Esophagus mucosa (tissue), 1 donor: ENCODE measurements at places on chromosomes 7 and 10. TPM values are rescaled to one million over a fixed set of nuclear protein-coding genes. Genes with fewer than 3 reads are reported as not detected.

DNA sequence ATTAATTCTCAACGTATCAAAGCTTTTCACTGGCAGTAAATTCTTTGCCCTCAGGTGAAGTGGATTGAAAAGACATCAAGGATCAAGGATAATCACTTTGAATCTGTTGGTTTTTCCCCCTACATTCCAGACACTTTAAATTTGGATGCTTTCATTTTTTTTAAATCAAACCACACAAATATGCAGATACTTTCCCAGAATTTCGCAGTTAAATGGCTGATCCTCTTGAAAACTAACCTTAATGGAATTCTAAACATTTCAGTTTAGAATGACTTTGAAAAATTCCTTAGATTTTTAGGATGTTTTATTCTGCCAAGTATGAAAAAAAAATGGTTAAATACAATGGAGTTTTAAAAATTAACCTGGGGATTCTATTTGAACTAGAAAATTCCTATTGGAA lies 325.9 kb downstream of the GFRA1 start:
- ATAC-seq: no peak

DNA sequence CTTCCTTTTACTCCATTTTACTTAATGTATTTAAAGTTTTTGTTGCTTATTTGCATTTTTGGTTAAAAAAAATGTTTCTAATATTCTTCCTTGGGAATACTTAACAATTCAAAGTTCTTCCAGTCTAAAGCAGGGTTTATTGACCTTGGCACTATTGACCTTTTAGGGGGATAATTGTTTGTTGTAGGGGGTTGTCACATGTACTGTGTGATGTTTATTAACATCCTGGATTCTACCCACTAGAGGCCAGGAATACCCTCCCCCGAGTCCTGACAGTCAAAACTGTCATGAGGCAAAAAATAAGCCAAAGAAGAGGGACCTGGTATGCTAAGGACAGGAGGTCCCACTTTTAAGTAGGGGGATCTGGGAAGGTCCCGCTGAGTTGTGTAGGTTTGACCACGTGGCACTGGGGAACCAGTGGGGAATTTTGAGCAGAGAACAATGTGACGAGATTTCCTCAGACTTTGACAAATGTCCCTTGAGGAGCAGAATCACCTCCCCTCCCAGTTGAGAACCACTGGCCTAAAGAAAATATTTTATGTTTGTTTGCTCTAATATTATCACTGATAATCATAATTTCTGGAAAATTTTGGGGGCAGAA lies 178.3 kb upstream of the PRR15 start:
- no peak for ATAC-seq

- ATAC-seq: peak; percentile 91
Measured at GRCh38 chr10:73110345-73110849, at the start of gene NUDT13. TSS of gene NUDT13 (plus strand) at chr10:73110455. CDS start at chr10:73114366, 3,911 bp downstream.

DNA sequence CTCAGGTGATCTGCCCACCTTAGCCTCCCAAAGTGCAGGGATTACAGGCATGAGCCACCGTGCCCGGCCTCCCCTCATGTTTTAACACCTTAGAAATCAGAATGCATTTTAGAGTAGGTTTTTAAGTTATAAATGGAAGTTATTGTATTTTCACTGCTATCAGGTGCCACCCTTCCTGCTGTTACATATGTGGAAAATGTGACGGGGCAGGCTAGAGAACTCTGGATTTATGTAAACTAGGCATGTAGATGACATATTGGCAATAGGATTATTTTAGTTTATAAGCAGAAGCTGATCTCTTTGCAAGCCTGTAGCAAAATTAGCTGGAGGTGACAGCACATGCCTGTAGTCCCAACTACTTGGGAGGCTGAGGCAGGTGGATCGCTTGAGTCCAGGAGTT lies 2.1 kb downstream of the CASP2 start:
- no peak for ATAC-seq

DNA sequence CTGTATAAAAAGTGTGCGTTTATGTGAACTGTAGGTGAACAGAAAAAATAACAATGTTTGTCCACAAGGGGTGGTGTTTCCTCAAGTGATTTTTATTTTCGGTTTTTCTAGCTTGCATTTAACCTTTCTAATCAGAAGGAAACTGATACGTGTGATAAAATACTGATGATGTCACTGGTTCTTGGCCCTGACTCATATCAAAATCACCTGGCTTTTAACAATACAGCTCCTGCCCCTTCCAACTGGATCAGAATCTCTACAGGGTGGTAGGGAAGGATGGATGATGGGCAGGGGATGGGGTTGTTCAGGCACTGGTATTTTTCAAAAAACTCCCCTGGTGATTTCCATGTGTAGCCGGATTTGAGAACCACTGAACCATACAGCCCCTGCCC lies 10.9 kb downstream of the NPFFR1 start:
- peak; percentile 22 for ATAC-seq

- no peak for ATAC-seq
Measured at GRCh38 chr7:16657656-16658279, 11.8 kb downstream of the BZW2 start.

- peak; percentile 20 for ATAC-seq
Measured at GRCh38 chr7:146115851-146116520, 615 bp upstream of the CNTNAP2 start.

- no peak for ATAC-seq
Measured at GRCh38 chr7:17679458-17679857, 260.8 kb downstream of the SNX13 start.

GRCh38 chr7:116342125-116342524 lies 131.8 kb downstream of the TES start:
- no peak for ATAC-seq

- ATAC-seq: no peak
Measured at GRCh38 chr10:66927251-66927935, 1.6 kb downstream of the LRRTM3 start.

DNA sequence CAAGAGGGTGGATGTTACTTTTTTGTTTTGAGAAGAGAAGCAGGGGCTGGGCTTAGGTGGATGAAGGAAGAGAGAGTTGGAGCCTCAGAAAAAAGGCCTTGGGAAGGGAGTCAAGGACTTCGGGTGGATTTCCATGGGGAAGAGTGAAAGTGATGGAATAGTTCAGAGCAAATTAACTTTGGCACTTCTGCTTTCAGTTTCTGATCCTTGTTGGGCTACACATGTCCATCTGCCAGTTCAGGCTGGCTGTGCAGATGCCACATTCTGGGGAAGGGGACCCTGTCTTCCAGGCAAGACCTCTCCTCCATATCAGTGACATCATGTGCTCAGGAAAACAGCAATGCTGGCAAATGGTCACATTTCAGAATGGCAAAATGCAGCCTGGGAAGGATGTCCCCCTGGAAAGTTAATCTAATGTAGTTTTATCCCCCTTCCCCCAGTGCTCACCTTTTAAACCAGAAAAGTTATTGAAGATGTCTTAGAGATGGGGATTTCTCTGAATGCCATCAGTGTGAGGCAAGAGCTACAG lies 86.0 kb downstream of the WDFY4 start:
- ATAC-seq: no peak

DNA sequence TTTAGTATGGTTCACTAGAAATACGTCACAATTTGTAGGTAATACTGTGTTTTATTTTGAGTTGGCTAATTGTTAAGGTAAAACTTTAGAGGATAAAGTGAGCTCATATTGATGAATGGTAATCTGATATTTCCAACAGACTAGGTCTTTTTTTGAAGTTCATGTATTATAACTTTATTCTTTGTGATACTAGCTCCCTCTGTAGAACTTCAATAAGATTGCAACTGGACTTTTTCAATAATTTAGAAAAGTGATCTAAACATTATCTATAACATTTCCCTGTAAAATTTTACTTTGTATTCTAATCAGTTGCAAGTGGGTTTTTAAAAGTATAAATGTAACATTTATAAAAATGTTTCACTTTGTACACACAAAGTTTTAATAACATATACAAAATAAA lies 83.5 kb downstream of the ADK start:
- no peak for ATAC-seq

- ATAC-seq: no peak
Measured at GRCh38 chr10:24984906-24985305, 31.1 kb downstream of the ENKUR start.

DNA sequence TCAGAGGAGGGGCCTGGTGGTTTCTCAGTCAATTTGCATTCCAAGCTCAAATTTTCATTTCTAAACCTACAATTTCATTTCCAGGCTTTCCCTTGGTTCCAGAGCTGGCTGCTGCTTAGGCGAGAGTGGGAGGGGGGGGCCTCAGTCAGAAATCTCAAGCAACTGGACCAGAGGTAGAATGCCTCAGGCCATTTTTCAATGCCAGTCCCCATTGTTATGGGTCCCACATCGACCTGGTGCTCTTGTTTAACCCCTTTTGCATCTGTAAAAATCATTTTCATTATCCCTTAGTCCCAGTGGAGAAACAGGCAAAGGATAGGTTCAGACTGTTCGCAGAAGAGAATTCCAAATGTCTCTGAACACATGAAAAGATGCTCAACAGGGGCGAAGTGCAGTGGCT lies 13.5 kb upstream of the BAG3 start:
- ATAC-seq: no peak

- no peak for ATAC-seq
Measured at GRCh38 chr7:24378871-24379616, 95.1 kb downstream of the NPY start.

GRCh38 chr10:47114680-47115186 lies 185.3 kb upstream of the GDF10 start:
- ATAC-seq: no peak

- no peak for ATAC-seq
Measured at GRCh38 chr10:31927565-31927883, 1.1 kb downstream of the ARHGAP12 start.

GRCh38 chr10:356452-356851 lies 221.2 kb downstream of the ZMYND11 start:
- no peak for ATAC-seq

DNA sequence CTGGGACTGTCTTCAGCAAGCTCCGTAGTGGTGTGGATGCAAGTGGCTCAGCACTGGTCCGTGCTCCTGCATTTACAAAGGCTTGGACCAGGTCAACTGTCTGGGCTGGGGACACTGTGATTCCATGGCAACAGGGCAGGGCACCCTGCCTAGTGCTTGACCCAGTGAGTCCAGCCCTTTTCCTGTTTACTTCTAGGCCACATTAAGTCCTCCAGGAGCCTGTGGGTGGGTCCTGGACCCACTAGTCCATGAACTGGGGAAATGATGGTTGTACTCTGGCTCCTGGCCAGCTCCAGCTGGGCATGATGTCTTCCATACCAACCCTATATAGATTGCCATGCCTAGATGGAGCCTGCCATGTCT lies 152.0 kb downstream of the RPS24 start:
- no peak for ATAC-seq

DNA sequence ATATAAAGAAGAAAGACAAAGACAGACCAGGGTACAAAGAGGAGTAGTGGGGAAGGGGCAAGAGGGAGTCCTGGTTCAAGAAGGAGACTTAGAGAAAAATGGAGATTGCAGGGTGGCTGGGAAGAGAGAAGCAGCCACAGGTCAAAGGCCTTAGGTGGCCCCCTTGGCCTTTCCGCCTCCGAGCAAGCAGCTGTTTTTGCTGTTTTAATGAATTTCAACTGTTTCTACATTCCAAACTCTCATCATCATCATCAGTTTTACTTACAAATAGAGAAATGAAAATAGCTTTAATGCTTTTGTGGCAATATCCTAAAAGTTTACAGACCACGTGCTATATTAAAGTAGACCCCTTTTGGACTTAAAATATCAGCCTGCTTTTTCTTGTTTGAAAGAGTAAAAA lies 399.7 kb downstream of the EXOC4 start:
- ATAC-seq: no peak

- no peak for ATAC-seq
Measured at GRCh38 chr7:158549616-158550393, 37.8 kb downstream of the PTPRN2 start.

GRCh38 chr10:80590585-80591125 lies 53.0 kb downstream of the SH2D4B start:
- ATAC-seq: no peak

DNA sequence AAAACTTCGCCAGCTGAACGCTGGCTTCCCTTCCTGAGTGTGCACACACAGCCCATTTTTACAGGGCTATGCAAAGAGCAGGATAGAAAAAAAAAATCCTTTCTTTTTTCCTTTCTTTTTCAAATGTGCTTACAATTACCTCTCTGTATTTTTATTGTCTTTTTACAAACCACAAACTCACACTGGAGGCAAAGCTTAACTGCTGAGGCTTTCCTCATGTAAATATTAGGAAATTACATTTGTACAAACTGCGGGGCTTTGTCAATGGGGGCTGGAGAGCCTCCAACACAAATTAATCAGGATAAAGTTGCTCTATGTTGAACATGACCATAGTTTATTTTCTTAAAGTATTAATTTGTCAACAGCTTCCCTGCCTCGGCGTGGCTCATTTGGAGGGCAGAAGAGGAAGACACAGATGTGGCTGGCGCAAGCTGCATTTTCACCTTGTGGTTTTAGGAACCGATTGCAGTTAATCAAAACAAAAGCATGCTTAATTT lies 411.7 kb upstream of the MKI67 start:
- ATAC-seq: no peak

GRCh38 chr10:112955582-112956421 lies 5.8 kb downstream of the TCF7L2 start:
- no peak for ATAC-seq

DNA sequence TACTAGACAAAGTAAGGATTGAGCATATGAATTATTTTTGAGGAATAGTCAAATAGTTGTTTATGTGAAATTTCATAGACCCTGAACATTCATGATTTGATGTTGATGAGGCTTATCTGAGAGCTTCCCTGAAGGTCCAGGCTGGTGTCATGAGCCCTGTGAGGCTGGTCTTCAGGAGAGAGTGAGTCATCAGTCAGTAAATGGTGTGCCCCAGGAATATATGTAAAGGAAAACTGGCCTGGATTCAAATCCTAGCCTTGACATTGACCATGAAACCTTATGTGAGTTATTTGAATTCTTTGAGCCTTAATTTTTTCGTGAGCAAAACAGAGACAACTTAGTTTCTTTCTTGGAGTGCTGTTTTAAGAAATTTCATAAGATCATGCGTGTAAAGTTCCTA lies 6.2 kb downstream of the TMEM236 start:
- ATAC-seq: no peak

DNA sequence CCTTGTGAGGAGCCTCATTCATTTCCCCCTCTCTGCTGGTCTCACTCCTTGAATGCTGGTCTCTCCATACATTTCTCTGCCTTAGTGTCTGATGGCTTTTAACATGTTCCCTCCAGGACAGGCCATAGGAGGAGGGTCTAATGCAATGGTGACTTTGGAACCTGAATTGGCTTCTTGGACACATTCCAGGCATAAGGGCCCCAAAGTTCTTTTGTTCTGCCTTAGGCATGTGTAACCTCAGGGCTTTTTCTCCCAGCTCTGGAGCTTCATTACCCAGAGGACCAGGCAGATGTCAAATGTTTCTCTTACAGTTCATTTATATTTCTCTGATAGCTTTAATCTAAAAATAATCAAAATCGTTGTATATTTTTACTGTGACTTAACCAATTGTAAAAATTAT lies 162.6 kb downstream of the SDK1 start:
- ATAC-seq: no peak

GRCh38 chr10:90959826-90960225 lies 38.9 kb upstream of the ANKRD1 start:
- ATAC-seq: no peak

The SEMA4G gene
- total RNA-seq: 0.96 TPM

The NUTM2E gene
- total RNA-seq: not detected

The TRIL gene
- 2.9 TPM for total RNA-seq

The C7orf33 gene
- not detected for total RNA-seq

The TMEM213 gene
- not detected for total RNA-seq

The ATRNL1 gene
- 1.3 TPM for total RNA-seq

The CALHM3 gene
- not detected for total RNA-seq

The PALD1 gene
- 4.6 TPM for total RNA-seq

The AHR gene
- 34.3 TPM for total RNA-seq

The SRGN gene
- total RNA-seq: 7.9 TPM

The OR2A12 gene
- not detected for total RNA-seq
